Activated T-helper 1 cell treated with anti-CD3 and anti-CD28 coated beads, Interleukin-12 subunit alpha, Interleukin-12 subunit beta, Interleukin-2, Interleukin-4 antibody, amounts not matched to agents 30 ng/mL and 10 ng/mL and 1 ng/mL, durations not matched to agents 14 hours and 24 hours and 36 hours (primary cell): ENCODE measurements at places on chromosomes 11 and 22. TPM values are rescaled to one million over a fixed set of nuclear protein-coding genes. Genes with fewer than 3 reads are reported as not detected.
A peak's percentile ranks its signal among the peaks of the same experiment; 100 is the strongest.

DNA sequence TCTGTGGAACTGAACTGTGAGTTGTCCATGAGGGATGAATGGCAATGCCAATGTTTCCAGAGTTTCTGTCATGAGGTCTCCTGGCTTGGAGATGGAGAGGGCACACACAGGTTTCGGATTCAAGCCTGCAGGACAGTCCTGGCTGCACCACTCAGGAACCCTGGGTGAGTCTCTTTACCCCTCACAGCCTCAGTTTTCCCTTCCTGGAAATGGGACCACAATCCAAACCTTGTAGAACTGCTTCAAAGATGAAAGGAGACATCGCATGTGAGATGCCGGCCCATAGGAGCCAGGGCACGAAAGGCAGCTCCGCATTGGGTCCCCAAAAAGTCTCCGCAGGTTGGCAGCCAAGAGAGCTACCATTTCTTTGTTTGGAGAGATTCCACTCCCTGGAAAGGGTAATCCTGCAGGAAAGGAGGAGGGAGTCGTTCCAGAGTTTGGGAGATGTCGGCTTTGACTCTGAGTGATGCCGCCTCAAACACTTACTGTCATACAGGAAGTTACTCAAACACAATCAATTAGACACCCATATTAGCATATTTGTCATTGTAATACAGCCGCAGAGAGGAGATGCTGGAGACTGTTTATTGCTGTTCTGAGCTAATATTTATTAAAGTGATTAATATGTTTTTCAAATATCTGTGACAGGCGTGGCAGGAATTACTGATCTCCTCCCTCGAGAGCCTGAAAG lies 318.3 kb downstream of the MN1 start:
- no peaks in the 10 kb centered on the region for H3K27me3 ChIP-seq
- no peaks in the 10 kb centered on the region for H3K36me3 ChIP-seq
- DNase-seq: no peak
- H3K4me1 ChIP-seq: no peaks in the 10 kb centered on the region
- H3K4me3 ChIP-seq: no peak overlapping the region

GRCh38 chr11:128627666-128628324 lies 40.4 kb upstream of the ETS1 start:
- DNase-seq: no peak
- no peaks in the 10 kb centered on the region for H3K27me3 ChIP-seq
- H3K4me1 ChIP-seq: peaks cover 96% of the 10 kb centered on the region
- peak overlapping the region; percentile 76 for H3K4me3 ChIP-seq
- H3K27ac ChIP-seq: peak overlapping the region; percentile 96

IL17REL gene
- 0.05 TPM in 1 of 2 replicates, not detected in the other for total RNA-seq

DNA sequence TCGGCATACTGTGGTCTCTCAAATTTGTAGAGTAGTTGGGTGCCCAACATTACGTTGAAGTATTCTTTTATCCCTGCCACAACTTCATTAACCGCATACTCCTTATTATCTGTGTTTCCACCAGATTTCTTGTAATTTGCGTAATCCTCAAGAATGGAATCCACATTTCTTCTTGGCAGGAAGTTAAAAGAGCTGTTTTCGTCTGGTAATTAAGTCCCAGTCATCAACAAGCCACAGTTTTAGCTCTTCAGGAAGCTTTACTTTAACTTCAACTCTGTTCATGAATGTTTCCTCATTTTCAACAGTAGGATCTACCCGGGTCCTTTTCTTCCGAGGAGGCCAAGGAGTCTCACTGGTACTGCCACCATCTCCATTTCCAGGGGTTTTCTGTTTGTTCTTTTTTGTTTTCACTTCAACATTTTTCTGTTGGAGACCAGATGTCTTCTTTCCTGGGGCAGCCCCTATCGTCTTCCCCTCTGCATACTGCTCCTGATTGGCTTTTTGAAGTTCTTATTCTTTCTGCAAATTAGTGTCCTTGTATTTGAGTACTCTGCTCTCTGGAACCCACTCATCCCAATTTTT lies 30.3 kb downstream of the PDE3B start:
- no peak for DNase-seq
- peaks cover 59% of the 10 kb centered on the region for H3K4me1 ChIP-seq
- no peak overlapping the region for H3K4me3 ChIP-seq
- peak overlapping the region; percentile 15 for H3K27ac ChIP-seq
- H3K27me3 ChIP-seq: no peaks in the 10 kb centered on the region

- H3K27me3 ChIP-seq: peaks cover 5% of the 10 kb centered on the region
- no peaks in the 10 kb centered on the region for H3K36me3 ChIP-seq
- no peak for DNase-seq
- H3K27ac ChIP-seq: no peak overlapping the region
- H3K4me1 ChIP-seq: no peaks in the 10 kb centered on the region
Observed at GRCh38 chr22:25327018-25327755, 107.7 kb downstream of the CRYBB2 start.

- no peak for DNase-seq
- no peak overlapping the region for H3K27ac ChIP-seq
- H3K36me3 ChIP-seq: no peaks in the 10 kb centered on the region
- no peak overlapping the region for H3K4me3 ChIP-seq
- H3K27me3 ChIP-seq: no peaks in the 10 kb centered on the region
- H3K4me1 ChIP-seq: no peaks in the 10 kb centered on the region
Observed at GRCh38 chr22:47750086-47750485, 987.6 kb downstream of the TBC1D22A start.

SESN3 gene
- total RNA-seq: 62.0 and 68.6 TPM in 2 replicates

METTL15 gene
- total RNA-seq: 17.1 and 18.0 TPM in 2 replicates

DNA sequence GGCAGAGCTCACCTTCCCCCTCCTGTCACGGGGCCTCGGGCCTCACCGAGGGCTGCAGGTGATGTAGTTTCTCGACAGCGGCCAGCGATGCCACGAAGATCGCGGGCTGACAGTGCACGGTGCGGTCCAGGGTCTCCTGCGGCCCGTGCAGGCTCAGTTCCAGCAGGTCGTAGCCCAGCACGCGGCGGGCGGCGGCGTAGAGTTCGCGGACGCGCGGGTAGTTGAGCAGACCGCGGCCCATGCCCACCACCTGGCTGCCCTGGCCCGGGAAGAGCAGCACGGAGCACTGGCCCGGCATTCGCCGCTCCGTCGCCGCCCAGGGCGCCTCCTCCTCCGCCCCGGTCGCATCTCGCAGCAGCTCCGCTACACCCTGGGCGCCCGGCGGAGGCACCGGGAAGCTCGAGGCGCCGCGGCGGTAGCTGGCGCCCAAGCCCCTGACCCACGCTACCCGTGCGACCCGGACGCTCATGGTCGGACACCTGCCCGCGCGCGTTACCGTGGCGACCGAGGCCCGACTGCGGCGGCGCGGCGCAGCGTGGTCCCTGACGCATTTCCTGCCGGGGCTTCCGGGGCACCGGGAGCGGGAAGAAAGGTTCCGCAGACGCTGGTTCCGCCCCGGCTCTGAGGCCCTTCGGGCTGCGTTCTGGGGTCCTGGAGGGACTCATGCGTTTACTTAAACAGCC lies at the start of gene MCAT:
Gene MCAT (minus strand): TSS at position 519 of the 683 bp plus-strand sequence. CDS start 50 bp downstream, at position 469.
- H3K4me1 ChIP-seq: peaks cover 33% of the 10 kb centered on the region
- H3K4me3 ChIP-seq: peak within 1 kb of the TSS; percentile 89
- H3K27ac ChIP-seq: peak within 1 kb of the TSS; percentile 92
- no peaks in the 10 kb centered on the region for H3K27me3 ChIP-seq

DNA sequence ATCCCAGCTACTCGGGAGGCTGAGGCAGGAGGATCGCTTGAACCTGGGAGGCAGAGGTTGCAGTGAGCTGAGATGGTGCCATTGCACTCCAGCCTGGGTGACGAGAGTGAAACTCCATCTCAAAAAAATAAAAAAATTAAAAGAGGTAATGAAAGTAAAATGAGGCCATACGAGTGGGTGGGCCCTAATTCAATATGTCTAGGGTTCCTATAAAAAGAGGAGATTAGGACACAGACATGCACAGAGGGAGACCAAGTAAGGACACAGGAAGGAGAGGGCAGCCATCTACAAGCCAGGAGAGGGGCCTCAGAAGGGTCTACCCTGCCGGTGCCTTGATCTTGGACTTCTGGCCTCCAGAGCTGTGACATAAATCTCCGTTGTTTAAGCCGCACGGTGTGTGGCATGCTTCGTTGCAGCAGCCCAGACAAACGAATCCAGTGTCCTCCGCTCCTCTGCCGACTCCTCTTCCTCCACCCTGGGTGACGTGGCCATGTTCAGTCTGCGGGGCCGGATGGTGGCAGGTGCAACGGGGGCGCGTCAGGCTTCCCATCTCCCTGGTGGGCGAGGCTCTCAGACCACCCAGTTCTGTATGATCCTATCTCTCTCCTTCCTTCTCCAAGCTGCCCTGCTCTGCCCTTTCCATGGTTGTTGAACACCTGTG lies 51.6 kb upstream of the PARVG start:
- H3K27me3 ChIP-seq: no peaks in the 10 kb centered on the region
- H3K4me1 ChIP-seq: peaks cover 23% of the 10 kb centered on the region
- no peak for DNase-seq
- no peak overlapping the region for H3K27ac ChIP-seq
- peaks cover 28% of the 10 kb centered on the region for H3K36me3 ChIP-seq

DNA sequence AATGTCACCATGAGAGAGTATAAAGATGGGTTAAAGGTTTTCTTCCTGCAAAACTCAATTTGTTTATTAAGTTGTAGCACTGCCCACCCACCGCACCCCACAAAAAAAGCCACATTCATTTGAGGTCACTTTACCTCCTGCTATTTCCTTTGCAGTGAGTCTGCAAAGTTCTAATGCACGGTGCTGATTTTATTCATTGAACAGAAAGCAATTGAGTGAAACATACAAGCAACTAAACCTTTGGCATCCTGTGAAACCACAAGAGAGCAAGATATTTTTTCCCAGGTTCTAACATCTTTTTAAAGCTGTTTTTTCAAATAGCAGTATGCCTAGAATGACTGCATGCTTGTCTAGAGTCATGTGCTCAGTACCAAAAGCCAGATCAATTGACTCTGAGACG lies 39.0 kb downstream of the RRAS2 start:
- peaks cover 83% of the 10 kb centered on the region for H3K4me1 ChIP-seq
- H3K27me3 ChIP-seq: no peaks in the 10 kb centered on the region
- peak overlapping the region; percentile 50 for H3K4me3 ChIP-seq
- DNase-seq: peak; percentile 34
- peak overlapping the region; percentile 44 for H3K27ac ChIP-seq

DLG2 gene
- total RNA-seq: 1.2 and 2.1 TPM in 2 replicates
